RPMI8226 (cell line): ENCODE measurements at places on chromosomes 7 and 10.

DNA sequence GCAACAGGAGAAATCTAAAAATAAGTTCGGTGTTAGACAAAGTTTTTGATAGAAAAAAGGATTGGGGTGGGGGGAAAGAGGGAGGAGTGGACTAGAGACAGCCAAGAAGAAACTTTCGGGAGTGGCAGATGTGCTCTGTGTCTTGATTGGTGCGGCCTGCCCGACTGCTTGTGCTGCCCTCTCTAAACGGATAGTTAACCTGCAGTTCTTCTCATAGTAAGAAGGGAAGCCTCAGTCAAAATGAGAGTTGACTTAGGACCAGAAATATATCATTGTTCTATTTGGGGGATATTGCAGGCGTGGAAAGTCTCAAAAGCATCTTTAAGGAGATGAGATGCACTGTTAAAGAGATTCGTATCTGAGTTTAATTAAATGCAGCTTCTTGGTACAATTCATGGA, 39.3 kb downstream of the UBE3C start:
- DNase-seq: no peak

DNA sequence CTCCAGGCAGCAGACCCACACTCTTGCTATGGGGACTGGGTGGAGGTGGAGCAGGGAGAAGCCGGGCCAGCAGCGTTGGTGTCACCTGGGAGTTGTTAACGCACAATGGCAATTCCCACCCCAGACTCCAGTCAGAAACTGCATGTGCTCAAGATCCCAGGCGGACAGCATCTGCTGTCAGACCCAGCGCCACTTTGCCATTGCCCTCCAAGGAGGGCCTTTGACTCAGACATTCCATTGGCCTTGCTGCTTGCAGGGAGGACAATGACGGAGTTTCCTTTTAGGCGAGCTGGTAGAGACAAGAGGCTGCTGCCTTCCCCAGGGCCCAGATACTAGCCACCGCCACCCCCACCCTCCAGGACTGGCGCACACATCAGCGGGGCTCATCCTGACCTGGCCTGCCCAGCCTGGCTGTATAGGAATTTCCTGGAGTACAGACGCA, 34.5 kb downstream of the ZNF775 start:
- no peak for DNase-seq

DNA sequence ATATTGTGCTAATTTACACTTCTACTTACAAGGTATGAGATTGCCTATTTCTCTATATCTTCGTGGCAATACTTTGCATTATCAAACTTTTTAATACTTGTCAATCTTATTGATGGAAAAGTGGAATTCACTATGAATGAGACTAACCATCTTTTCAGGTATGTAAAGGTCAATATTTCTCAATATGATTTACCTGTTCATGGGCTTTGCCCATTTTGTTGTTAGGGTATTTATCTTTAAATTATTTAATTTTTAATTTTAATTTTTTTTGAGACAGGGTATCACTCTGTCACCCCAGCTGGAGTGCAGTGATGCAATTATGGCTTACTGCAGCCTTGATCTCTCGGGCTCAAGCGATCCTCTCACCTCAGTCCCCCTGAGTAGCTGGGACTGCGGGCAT, 47.8 kb upstream of the LCOR start:
- no peak for DNase-seq

DNA sequence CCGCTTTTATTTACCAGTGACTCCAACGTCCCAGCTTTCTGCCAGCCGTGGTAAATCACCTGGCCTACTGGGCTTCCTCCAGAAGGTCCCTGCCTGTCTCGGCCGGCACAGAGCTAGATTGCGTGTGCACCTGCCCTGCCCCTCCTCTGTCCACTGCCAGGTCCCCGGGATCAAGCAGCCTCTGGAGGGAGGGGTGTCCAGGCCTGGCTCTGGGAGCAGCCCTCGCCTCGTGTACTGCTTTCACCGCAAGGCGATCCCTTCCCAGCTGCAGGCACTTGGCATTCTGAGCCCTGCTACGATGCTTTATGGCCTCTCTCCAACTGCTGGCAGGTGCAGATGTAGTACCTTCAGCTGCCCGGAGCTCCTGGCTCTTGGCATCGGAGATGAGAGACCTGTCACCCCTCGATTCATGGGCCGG, 7.4 kb downstream of the SLC29A3 start:
- DNase-seq: no peak
